ENCODE measurements at places on chromosomes 11 and 22. TPM values are rescaled to one million over a fixed set of nuclear protein-coding genes. Genes with fewer than 3 reads are reported as not detected.

Gene GALNT18
- total RNA-seq = 145 TPM

DNA sequence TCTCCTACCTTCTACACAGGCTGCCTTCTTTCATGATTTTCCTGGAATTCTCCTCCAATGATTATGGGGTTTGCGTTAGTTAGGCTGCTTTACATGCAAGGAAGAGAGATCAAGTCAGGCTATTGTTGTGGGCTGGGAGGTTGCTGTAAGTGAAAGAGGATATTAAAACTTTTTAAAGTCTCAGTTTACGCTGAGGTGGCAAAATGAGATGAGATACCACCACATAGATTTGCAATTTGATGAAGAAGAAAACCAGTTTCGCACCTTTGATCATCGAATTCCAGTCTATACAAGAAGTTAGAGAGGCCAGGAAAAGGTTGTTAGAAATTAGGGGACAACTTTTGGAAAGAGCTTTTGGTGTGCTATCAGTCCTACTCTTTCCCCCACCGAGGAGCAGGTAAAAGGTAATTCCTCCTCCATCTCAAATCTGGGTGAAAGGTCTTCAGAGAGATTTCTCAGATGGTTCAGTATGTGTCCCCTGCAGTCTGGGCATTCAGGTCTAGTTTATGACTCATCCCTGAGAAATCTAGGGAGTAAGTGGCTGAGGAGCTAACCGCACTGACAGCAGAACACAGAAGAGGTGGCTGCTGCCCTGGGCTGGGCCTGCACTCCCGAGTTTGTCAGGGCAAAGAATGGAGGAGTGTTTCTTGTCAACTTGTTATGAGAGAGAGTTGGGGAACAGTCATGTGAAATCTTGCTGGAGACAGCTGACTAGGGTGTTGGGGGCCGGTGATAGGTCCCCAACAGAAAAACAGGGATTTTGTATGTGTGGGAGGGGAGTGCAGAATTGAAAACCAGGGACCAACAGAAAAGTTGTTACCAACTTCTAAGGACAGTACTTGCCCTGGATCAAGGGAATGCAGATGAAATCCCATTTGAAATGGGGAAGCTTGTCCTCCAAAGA, 34.7 kb downstream of the CCDC83 start:
- no peak for DNase-seq

DNA sequence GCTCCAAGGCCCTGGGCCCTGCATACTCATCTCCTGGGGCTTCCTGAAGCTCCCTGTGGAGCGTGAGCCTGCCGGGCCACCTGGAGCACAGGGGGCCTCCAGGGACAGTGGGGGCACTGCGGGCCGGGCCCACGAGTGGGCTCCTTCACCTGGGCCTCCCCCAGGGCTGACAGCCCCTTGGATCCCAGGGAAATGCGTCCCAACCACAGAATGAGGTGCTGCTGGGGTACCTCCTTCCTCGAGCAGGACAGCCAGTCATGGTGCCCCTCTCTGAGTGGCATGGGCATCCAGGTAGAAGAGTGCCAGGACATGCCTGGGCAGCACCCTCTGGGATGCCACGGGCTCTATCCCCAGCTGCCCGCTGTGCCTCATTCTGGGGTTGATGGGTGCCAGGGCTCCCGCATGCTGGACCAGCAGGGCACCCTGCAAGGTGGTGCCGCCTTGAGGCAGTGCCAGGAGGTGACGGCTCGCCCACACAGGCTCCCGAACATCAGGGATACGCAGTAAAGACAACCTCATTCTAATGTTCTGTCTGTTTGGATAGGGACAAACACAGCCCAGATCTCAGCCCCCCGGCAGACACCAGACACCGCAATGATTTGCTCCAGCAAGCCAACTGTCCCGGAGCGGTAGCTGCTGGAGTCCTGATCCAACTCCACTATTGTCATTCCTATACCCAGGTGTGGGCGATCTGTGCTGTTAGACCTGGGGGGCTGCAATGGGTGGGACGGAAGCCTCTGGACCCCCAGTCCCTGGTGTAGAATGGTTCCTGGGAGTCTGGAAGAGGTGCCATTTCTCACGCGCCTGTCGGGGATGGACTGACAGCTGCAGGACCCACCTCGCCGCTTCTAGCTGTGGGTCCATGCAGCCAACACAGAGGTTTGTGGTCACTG, 25.8 kb downstream of the KRTAP5-5 start:
- DNase-seq = no peak

Gene SMTNL1
- not detected for total RNA-seq

Gene BLID
- total RNA-seq = 0.39 TPM

Gene ASCL2
- not detected for total RNA-seq

Gene FAM180B
- not detected for total RNA-seq

DNA sequence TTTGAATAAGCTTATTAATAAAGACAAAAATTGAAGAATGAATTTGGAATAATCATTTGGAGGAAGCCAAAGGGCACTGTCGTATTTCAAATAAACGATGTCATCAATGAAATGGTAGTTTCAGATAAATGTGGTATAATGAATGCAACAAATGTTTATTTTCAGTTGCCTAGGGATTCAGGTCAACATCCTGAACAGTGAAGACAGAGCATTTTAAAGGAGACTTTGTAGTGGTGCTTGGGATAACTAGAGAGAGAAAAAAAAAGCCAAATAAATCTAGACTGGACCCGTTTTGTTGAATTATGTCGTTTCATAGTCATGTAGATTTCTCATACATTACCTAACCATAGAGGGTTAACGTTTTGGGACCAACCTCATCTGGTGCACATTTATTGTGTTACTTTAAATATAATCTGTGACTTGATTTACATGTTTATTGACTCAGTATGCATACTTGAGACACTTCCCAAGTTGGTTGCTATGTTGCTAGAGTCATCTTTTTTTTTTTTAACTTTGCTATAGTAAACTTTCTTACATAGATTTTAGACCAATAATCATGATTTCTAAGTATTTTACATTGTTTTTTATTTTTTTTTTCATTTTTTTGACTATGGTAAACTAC, 111.1 kb downstream of the NCAM1 start:
- DNase-seq = no peak

- DNase-seq = no peak
These were observed 103.5 kb upstream of the CADM1 start for GRCh38 chr11:115607621-115608221.

Gene OR8A1
- total RNA-seq = not detected

- peak; percentile 17 for DNase-seq
These were observed 31.3 kb downstream of the TRAF6 start for GRCh38 chr11:36478700-36479329.

Gene TSGA10IP
- total RNA-seq = not detected

Gene TXN2
- 27.6 TPM for total RNA-seq

DNA sequence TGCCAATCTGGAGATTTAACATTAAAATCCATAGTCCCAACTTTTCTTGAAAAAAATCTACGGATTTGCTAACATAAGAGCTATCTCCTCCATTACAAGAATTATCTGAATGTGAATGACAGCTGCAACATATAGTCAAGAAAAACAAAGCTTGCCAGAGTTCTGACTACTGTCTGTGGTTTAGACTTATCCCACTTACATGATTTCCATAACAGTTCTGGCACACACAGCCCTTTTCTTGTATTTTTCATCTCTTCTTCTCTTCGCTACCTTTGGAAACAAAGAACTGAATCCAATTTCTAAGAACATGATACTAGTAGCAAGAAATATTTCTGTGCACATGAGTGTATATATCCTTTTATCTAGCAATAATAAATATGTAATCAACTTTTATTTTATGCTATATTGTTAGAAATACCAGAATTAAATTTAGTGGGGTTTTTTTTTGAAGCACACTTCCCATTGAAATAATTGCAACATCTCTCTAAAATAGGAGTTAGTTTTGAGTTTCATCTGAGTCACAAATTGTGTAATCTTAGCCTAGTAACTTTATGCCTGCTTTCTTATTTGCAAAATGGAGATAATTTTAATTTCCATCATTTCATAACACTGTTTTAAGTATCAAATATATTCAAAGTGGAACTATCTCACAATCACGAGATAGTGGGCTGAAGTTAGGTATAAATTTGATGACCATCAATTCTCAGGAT, 1217.6 kb downstream of the JRKL start:
- DNase-seq = no peak

- DNase-seq = no peak
These were observed 488.1 kb downstream of the NTM start for GRCh38 chr11:131858505-131858904.

DNA sequence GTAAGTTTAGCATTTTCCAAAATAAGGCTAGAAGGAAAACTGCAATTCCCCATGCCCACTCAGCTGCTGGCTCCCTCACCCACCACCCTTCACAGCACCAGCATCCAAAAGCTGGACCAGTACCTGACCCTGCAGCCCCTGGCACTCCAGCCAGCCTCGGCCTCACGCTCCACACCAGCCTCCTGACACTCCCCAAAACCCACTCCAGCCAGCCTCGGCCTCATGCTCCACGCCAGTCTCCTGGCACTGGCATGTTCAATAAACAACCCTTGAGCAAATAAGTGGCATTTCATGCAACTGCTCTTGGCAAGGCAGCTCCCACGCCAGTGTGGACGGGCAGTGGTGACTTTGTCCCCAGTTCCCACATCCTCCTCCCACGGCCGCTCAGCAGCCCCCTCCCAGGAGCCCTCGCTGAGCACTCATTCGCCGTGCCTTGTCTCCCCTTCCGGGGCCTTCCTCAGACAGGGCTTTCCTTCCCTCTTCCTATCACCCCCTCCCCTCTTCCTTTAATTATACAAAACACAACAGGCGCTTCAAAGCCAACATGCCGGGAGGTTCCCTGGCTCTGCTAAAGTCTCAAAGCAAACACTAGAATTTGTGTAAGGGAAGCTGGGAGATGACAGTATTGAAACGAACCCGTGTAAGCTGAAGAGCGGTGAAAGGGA, 6.8 kb downstream of the TOLLIP start:
- no peak for DNase-seq

Gene CTSW
- total RNA-seq = 0.13 TPM

All from dermis microvascular lymphatic vessel endothelial cell (primary cell).